SJCRH30 (cell line): ENCODE measurements at places on chromosomes 6 and 20. TPM values are rescaled to one million over a fixed set of nuclear protein-coding genes. Genes with fewer than 3 reads are reported as not detected.

The LAMA4 gene
- 22.0 and 28.5 TPM in 2 replicates for total RNA-seq

The BACH2 gene
- total RNA-seq: 3.8 and 4.1 TPM in 2 replicates

DNA sequence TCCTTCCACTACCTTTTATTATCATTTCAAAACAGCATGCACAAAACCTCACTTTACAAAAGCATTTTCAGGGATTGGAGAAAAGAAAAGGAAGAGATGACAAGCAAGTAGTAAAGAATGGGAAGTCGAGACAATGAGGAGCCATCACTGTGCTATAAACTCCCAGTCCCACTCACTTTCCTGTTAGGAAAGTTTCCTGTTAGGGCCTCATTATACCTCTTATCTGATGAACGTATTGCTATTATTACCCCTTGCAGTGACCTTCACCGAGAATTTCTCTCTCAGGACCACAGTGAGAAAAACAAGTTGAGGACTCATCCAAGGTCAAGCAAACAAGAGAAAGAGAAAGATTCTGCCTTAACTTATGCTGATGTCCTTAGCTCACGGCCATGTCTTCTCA is 28.8 kb downstream of the LAMP5 start:
- no peaks in the 10 kb centered on the region for H3K4me1 ChIP-seq
- H3K4me3 ChIP-seq: no peak overlapping the region
- no peaks in the 10 kb centered on the region for H3K36me3 ChIP-seq
- no peak for DNase-seq

GRCh38 chr6:1024587-1024986 is 287.3 kb upstream of the FOXQ1 start:
- no peaks in the 10 kb centered on the region for H3K4me1 ChIP-seq
- DNase-seq: no peak
- H3K36me3 ChIP-seq: no peaks in the 10 kb centered on the region
- no peak overlapping the region for H3K4me3 ChIP-seq
- H3K27me3 ChIP-seq: no peaks in the 10 kb centered on the region

GRCh38 chr20:61119273-61119672 is 132.8 kb upstream of the CDH4 start:
- DNase-seq: no peak
- no peak overlapping the region for H3K27ac ChIP-seq
- no peaks in the 10 kb centered on the region for H3K4me1 ChIP-seq
- H3K36me3 ChIP-seq: no peaks in the 10 kb centered on the region
- H3K27me3 ChIP-seq: peaks cover 25% of the 10 kb centered on the region; the same call in 1 of the 2 replicates

- no peak overlapping the region for H3K4me3 ChIP-seq
- no peak overlapping the region for H3K27ac ChIP-seq
- DNase-seq: no peak
- H3K4me1 ChIP-seq: peaks cover 2% of the 10 kb centered on the region; the same call in 1 of the 2 replicates
- no peaks in the 10 kb centered on the region for H3K27me3 ChIP-seq
Observed at GRCh38 chr20:1163105-1163504, 21.7 kb downstream of the TMEM74B start.

GRCh38 chr20:25301357-25301920 is 53.6 kb downstream of the PYGB start:
- H3K27ac ChIP-seq: no peak overlapping the region
- H3K4me1 ChIP-seq: peaks cover 25% of the 10 kb centered on the region
- no peak for DNase-seq
- H3K36me3 ChIP-seq: peaks cover 14% of the 10 kb centered on the region
- H3K4me3 ChIP-seq: no peak overlapping the region
- H3K27me3 ChIP-seq: no peaks in the 10 kb centered on the region

DNA sequence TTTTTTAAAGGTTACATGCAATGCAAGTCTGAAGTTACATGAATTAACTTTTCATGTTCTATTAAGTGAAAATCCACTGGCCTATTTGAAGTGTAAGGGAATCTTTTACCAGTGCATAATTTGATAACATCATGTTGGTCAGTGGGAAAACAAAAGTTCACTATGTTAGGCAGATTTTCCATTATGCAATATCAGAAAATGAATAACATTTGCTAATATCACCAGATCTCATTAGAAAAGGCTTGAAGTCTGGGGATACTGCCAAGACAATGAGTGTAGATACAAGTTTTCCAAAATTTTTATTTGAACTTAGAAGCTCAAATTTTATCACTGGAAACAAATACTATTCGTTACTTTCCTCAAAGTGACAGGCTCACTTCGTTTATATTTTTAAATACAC is 296.4 kb upstream of the CDH4 start:
- H3K27ac ChIP-seq: no peak overlapping the region
- DNase-seq: no peak
- H3K27me3 ChIP-seq: peaks cover 13% of the 10 kb centered on the region; the same call in 1 of the 2 replicates
- no peak overlapping the region for H3K4me3 ChIP-seq
- H3K36me3 ChIP-seq: no peaks in the 10 kb centered on the region
- H3K4me1 ChIP-seq: no peaks in the 10 kb centered on the region
